ENCODE measurements at places on chromosomes 1 and 21.

- DNase-seq = no peak
Measured at GRCh38 chr21:43581453-43581852, 77.8 kb downstream of the HSF2BP start.

GRCh38 chr1:240492832-240493440 is 119.0 kb downstream of the GREM2 start:
- peak; percentile 2 for DNase-seq

GRCh38 chr1:187264995-187265602 is 436.4 kb downstream of the PLA2G4A start:
- no peak for DNase-seq

- no peak for DNase-seq
Measured at GRCh38 chr1:112493351-112493750, 15.4 kb upstream of the WNT2B start.

GRCh38 chr1:221487781-221488524 is 253.9 kb downstream of the DUSP10 start:
- no peak for DNase-seq

DNA sequence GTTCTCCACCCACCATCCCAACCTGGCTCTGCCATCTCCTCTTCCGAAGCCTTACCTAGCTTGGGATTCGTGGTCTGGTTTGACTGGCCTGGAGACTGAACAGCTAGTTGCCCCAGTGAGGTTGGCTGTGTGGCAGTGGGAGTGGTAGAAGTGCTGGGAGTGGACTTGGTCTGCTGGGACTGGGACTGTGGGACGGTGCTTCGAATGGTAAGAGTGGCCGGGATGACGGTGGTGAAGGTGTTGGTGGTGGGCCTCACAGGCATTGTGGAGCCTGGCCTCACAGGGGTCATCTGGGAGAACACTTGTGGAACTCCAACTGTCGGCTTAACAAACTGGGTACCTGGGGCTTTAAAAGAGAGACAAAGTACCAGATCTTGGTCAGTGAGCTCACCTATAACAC is 28.7 kb downstream of the PSMB4 start:
- no peak for DNase-seq

GRCh38 chr1:168476588-168477385 is 67.0 kb downstream of the XCL2 start:
- DNase-seq = no peak

GRCh38 chr21:41241341-41241740 is 73.4 kb downstream of the BACE2 start:
- no peak for DNase-seq

GRCh38 chr1:170789063-170789462 is 125.1 kb downstream of the PRRX1 start:
- DNase-seq = no peak

DNA sequence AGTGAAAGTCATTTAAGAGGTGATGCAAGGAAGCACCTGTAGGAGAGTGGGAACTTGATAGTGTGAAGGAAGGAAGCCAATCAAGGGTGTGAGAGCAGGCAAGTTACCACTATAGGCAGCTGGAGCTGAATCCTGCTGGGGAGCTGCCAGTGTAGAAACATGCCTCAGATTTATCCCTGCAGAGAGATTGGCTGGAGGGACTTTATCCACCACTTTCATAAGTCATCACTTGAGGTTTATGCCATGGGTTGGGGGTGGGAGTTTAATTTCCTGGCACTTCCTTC is 443.6 kb downstream of the PLPP3 start:
- no peak for DNase-seq

- no peak for DNase-seq
Measured at GRCh38 chr1:71343686-71344416, 263.0 kb upstream of the ZRANB2 start.

- no peak for DNase-seq
Measured at GRCh38 chr1:227156520-227156919, 161.8 kb downstream of the CDC42BPA start.

DNA sequence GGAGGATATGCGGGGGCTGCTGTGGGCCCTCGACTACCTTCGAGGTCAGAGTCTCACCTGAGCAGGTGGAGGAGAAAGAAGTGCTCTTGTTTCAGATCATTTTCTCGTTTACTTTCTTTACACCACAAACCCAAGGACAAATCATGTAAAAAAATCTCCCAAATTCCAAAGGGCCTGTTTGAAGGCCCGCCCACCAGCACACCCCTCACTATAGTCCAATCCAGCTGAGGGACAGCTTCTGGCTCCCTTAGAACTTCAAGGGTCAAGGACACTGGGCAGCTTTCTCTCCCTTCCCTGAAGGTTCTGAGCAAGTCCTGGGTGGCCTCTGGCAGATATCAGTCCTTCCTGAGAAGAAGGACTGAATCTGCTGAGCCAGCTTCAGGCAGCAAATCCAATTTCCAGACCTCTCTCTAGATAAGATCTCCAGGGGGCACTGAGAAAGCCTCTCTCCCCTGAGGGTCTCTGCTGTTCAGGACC is 5.5 kb downstream of the STK40 start:
- DNase-seq = no peak
